Hepatic stellate cell (primary cell): ENCODE measurements at places on chromosomes 12 and 14.

DNA sequence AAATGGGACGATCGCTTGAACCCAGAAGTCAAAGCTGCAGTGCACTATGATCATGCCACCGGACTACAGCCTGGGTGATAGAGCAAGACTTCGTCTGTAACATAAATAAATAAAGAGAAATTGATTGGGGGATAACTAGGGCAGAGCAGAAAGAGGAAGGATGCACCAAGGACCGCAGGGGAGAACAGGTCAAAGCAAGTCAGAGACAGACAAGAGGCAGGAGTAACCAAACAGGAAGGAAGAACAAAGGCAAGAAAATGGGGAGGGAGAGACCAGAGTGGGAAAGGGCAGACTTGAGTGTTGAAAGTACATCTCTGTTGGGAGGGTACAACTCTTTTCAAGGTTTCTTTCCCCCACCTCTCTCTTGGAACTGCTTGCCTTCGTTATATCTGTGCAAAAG is 50.8 kb upstream of the ELK3 start:
- no peak for DNase-seq

DNA sequence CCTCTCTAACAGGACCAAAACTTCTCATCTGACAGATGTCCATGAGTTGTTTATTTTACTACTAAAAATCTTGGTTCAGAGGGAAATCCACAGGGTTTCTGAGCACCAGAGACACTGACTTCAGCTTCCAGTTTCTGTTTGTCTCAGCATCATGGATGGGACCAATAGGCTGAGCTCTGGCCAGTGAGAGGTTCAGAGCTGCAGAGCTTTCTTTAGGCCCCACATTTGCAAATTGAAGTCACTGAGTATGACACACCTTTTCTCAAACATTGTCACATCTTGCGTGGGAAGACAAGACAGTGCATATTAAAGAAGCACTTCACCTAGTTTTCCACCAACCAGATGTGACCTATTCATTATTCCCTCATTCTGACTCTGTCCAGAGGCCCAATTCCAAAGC is 45.2 kb downstream of the RDH12 start:
- no peak for DNase-seq

DNA sequence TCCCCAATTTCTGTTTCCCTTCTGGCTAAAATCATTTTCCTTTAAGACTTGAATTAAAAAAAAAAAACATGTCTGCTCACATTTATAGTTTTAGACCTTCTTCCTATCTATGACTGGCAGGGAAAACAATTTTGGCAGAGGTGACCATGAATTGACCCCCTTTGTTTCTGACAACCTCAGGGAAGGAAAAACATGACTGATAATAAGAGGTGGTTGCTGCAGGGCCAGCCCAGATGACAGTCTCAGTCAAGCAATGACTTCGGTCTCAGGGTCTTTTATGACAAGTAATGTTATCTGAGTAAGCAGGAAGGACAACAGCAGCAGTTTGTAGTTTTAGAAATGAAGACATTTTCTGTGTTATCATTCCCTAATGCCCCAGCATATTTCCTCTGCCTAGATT is 430.9 kb downstream of the LRIG3 start:
- no peak for DNase-seq

- no peak for DNase-seq
Measured at GRCh38 chr14:101598571-101599233, 37.4 kb downstream of the DIO3 start.

DNA sequence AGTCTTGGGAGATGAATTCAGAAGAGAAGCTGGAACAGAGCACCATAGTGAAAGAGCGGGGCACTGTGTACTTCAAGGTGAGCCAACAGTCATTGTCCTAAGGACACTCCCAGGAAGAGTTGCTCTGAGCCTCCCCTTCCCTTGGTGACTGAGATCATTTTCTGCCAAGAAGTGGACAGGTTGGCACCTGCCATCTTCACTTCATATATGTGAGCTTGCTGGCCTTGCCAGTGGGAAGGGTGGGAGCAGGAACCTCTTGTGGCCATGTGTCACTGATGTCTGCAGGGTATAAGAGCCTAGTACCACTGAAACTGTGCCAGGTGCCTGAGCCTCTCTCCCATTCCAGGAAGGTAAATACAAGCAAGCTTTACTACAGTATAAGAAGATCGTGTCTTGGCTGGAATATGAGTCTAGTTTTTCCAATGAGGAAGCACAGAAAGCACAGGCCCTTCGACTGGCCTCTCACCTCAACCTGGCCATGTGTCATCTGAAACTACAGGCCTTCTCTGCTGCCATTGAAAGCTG is 5.3 kb downstream of the FKBP4 start:
- DNase-seq, result no peak

GRCh38 chr12:21891751-21892217 is 49.4 kb downstream of the ABCC9 start:
- DNase-seq, result no peak

DNA sequence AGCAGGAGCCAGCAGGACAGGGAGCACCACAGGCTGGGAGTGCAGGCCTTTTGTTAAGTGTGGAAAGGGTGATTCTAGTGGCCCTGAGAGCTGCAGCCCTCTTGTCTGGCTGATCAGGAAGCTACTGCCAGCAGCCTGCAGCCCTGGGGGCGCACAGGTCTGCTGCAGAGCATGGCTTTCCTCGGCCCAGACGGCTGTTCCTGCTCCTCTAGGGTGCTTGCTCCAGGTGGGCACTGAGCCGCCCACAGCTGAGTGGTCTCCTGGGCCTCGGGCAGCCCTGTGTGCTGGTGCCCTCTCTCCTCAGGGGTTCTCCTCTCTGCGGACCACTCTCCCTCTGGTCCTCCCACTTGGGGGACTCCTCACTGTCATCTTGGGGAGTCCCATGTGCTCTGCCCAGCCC is 18.9 kb downstream of the CCDC88C start:
- no peak for DNase-seq

GRCh38 chr14:29462321-29462720 is 465.3 kb downstream of the PRKD1 start:
- DNase-seq, result no peak

DNA sequence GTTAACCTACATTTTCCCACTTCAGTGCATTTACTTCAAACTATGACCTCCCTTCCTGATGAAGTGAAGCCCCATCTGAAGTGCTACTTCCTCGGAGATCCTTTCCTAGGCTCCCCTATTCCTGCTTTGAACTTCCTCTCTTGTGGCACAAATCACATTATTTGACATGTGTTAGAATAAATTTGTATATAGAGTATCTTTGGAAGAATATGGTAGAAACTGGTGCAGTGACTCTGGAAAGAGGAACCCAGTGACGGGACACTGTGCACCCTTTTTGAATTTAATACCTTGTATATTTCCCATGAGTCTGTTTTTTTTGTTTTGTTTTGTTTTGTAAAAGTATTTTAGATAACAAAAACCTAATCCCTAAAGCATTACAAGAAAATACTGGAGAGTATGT is 66.4 kb upstream of the SRSF5 start:
- DNase-seq, result no peak
